ENCODE measurements at places on chromosomes 2 and 18.

DNA sequence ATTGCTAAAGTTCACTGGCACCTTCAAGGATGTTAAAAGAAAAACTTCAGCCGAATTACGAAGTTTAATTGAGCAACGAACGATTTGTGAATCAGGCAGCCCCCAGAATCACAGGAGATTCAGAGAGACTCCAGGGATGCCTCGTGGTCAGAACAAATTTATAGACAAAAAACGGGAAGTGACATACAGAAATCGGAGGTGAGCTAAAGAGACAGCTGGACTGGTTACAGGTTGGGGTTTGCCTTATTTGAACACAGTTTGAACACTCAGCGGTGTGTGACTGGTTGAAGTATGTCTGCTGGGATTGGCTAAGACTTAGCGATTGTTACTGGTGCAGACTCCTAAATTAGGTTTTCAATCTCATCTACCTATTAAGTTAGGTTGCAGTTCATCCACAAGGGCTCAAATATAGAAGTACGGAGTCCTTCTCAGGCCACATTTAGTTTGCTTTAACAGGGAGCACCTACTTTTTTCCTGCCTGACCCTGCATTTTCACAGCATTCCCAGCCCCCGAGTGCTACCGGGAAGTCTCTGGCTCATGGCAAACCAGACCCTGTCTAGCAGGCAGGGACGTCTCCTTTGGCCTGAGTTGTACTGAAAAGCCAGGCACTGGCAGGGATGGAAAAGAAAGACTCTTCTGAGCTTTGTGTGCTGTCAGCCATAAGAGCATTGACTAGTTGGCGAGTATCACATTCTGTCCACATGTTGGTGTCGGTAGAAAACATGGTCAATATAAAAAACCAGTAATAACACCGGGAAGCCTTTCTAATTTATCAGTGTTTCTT, 41.1 kb downstream of the CDCA7 start:
- no peak for DNase-seq

GRCh38 chr2:55616551-55617174, 759 bp downstream of the PPP4R3B start:
- DNase-seq: no peak

- DNase-seq: no peak
Observed at GRCh38 chr2:167863377-167863776, 384.0 kb downstream of the STK39 start.

DNA sequence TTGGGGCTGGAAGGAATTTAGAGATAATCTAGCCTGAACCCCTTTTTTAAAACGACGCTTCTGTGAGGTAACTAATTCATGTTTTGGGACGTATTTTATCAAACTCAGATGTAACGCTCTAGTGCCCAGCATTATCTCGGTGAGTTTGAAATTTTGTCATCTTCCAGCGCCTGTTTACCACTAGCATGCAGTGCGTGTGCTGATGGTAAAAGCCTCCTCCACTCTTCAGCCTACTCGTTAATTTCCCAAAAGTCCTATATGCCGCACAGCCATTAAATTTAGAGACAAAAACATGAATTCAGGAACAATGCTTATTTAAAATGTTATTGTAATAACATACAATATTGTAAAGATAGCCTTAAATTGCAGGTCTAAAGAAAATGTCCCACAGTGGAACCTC, 2.8 kb downstream of the ZCCHC2 start:
- DNase-seq: no peak

DNA sequence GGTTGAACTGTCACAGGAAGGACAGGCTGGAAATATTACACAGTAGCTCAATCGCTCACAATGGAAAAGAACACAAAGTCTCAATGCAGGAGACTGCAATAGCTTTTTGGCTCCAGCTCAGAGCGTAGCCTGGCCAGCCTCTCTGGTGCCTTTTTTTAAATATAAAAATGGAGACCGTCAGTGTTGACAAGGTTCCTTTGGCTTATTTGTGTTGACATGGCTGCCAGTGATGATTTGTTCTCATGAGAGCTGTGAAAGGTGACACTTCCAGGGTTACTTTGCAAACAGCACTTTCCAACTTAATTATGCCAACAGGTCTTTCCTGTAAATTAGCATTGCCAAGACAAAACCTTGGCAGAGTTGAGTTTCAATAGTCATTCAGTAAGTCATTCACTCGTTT, 70.8 kb downstream of the KCNE4 start:
- no peak for DNase-seq

GRCh38 chr2:62055724-62056336, 140.1 kb upstream of the B3GNT2 start:
- no peak for DNase-seq

- no peak for DNase-seq
Observed at GRCh38 chr2:96159084-96159830, 14.0 kb upstream of the DUSP2 start.

DNA sequence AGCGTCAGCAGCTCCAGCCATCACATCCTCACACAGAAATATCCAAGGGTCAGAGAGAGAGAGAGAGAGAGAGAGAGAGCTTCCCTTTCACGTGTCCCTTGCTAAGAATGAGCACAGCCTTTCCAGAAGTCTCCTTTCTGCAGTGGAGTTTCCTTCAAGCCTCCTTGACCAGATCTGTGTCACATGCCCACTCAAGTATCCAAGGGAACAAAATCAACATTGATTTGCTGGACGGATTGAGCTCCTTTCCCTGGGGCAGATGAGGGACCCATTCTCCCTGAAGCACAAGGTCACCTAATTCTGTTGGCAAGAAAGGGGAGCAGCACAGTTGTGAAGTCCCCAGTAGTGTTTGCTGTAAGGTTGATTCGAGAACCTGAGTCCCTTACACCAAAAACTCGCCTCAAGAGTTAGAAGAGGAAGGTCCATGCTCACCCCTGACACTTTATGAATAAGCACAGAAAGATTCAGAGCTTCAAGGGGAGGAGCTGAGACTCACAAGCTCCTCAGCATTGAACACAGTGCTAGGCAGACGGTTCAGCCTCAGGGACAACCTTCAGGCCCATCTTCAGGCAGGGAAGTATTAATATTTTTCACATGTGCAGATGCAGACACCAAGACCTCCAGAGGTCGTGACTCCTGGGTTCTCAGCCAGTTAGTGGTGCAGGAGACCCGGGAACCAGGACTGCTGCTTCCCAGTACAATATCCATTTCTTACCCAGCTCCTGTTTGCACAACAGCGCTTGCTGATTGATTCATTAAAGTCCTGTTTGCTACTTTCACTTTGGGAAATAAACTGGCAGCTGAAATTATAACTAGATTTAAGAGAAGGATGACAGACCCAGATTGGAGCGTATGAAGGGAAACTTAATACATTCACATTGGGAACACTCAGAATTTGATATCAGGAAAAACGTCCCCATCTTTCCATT, 38.2 kb upstream of the MARCO start:
- DNase-seq: no peak

GRCh38 chr2:161357097-161357496, 48.9 kb downstream of the PSMD14 start:
- no peak for DNase-seq

GRCh38 chr2:138948070-138948539, 167.9 kb upstream of the NXPH2 start:
- no peak for DNase-seq

- DNase-seq: no peak
Observed at GRCh38 chr2:22282220-22282619, 1102.8 kb upstream of the KLHL29 start.

GRCh38 chr2:147198651-147199171, 646.1 kb upstream of the ACVR2A start:
- no peak for DNase-seq

GRCh38 chr2:69762513-69763494, 20.9 kb downstream of the ANXA4 start:
- DNase-seq: no peak

DNA sequence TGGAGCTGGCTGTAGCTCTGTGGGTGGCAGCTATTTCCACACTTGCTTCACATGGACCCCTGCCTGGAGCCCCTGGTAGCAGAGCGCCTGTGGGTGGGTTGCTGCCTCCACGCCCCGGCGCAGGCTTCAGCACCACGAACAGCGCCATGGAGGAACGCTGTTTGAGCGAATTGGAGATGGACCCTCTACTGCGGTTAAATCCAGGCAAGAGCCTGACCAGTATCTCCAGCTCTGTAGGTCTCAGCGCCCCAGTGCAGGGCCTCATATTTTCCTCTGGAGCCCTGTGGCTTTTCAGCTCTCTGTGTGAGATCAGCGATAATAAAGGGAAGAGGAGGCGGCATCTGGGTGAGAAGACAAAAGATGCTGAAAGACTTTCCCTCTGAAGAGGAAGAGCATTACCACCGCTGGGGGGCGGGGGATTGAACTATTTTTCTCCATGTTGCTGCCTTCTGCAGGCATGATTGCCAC, 12.0 kb downstream of the ONECUT2 start:
- DNase-seq: no peak

- no peak for DNase-seq
Observed at GRCh38 chr2:111952871-111953452, 54.6 kb downstream of the MERTK start.

DNA sequence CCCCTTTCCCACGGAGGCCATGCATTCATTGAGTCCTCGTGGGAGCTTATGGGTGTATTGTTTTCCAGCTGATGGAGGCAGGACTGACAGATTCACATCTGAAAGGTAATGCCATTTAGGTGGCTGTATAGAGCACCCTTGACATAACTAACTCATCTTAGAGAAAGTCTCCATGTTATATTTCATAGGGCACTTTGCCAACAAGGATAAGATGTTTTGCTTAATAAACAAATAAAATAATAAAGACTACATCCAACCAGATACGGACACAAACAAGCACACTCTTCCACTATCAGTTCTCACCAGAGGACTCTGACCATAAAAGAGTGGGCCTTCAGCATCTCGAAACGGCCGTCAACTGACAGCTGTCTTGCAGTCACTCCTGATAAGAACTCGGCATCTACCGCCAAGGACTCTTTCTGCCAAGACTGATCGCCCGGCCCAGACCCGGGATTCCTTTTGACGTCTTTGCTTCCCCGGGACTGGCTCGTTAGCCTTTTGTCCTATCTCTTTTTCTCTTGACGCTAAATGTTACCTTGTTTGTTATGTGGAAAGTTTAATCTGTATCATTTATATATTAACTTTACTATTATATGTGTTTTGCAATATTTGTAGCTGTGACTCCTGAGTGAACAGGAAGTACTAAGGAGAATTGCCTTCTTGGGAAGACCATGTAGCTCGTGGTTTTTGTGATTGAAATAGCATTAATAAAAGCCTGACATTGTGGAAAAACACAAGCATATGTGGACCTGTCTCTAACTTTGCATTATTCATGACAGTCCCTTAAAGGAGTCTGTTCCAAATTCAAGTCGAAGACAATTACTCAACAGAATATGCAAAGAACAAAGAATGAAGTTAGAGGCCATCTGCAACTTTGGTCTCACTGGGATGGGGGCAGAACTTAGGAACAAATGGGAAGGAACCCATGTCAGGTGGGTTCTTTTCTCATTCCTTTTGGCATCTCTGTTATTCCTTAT, 195.1 kb downstream of the LPIN1 start:
- no peak for DNase-seq

DNA sequence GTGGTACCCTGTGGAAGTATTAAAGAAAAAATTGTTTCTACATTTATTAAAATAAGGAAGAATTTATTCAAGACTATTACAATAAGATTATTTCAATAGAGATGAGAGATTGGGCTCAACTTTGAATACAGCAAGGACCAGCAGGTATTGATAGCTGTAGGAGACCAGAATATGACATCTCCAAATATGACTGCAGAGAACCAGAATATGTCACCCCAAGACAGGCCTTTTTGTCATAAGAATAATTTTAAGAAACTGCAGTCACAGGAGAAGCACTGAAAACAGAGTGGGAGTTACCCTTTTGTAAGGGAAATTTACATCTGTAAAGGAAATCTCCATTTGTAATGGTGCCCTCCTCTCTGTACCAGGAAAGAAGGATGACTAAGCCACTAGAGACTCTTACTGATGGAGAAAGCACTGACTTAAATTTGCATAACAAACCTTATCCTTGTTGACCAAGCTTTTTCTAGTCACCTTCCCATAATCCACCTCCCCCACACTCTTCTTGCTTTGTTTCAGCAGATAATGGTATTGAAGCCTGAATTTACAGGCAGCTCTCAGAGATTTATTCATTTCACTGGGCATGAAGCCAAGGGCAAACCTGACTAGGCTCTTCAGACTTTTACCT, 145.1 kb upstream of the RMP24 start:
- DNase-seq: no peak

DNA sequence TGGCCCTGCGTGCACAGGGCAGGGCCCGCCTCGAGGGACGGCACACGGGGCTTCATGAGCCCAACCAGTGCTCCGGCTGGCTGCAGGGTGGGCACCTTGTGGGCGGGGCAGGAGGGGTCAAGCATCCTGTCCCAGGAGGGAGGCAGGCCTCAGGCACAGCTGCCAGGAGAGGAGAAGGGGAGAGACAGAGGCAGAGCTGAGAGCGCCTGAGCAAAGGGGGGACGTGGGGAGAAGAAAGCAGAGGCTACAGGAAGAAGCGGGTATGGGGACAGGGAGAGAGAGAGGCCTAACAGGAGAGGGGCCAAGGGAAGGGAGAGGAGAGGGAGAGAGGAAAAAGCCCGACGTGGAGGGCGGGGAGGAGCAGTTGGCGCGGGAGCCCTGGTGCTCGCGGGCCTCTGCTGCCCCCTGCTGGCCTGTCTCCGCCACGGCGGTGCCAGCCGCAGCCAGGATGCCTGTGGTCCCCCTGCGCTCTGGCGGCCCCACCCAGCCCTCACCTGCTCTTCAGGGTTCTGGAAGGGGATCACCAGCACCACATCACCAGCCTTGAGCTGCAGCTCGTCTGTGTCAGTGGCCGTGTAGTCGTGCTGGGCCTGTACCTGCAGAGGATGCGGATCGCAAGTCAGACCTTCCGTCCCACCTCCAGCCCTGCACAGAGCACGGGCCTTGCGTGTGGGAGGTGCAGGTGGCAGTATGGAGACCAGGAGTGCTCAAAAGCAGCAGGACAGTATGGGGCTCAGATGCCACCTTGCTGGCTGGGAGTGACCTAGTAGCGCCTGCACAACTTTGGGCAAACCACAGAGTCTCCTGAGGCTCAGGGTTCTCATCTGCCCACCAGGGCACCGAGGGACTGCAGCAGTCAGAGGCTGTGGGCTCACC, 56.8 kb downstream of the BIN1 start:
- peak; percentile 26 for DNase-seq

- DNase-seq: no peak
Observed at GRCh38 chr2:70886541-70886987, 49.1 kb upstream of the ATP6V1B1 start.

- no peak for DNase-seq
Observed at GRCh38 chr2:175309799-175310198, 128.3 kb upstream of the ATP5MC3 start.

DNA sequence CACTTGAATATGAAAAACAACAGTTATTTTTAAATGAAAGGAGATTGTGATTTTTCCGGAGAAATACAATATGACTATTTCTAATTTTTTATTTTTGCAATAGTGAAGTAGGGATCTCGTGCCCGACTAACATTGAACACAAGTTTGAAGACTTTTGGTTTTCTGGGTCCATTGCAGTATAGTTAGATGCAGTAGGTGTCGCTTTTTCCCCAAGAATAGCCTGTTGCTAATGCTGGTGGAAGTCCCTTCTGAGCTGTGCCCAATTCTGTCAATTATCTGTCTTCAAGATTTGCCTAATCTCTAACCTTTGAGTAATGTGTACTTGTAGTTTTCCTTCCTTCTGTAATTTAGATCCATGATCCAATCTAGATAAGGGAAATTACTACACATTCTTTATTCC, 36.5 kb downstream of the SEMA4F start:
- no peak for DNase-seq

- no peak for DNase-seq
Observed at GRCh38 chr2:215644233-215644897, 208.5 kb upstream of the FN1 start.
